ENCODE measurements at places on chromosomes 1 and 21. TPM values are rescaled to one million over a fixed set of nuclear protein-coding genes. Genes with fewer than 3 reads are reported as not detected.

The FOXD3 gene
- total RNA-seq, result not detected

The AMY2A gene
- total RNA-seq, result not detected

The DLGAP3 gene
- total RNA-seq, result 0.35 TPM

The BATF3 gene
- 10.0 TPM for total RNA-seq

The BRINP3 gene
- total RNA-seq, result 1.2 TPM

The NUP133 gene
- 33.8 TPM for total RNA-seq

- DNase-seq, result no peak
Observed at GRCh38 chr1:39436842-39437241, 54.6 kb upstream of the BMP8A start.

- DNase-seq, result no peak
Observed at GRCh38 chr1:117118137-117118536, 3.4 kb downstream of the TRIM45 start.

GRCh38 chr1:110800079-110800478 is 72.9 kb upstream of the CD53 start:
- DNase-seq, result no peak

DNA sequence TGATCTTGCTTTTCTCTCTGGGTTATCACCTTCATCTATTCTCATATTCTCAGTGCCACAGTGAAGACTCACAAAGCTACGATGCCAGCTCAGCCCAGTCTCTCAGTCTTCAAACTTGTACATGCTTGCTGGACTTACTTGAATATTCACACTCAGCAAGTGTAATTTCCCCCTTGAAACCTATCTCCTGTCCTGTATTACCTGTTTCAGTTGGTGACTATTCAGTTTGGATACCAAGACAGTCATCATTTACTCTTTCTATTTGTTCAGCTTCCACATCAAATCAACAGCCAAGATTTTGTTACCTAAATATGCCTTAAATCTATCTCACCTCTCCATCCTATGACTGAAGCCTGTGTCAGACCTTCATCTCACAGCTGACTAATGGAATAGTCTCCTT is 209.7 kb downstream of the LRRC7 start:
- no peak for DNase-seq
